ENCODE measurements at places on chromosomes 13 and 19.

DNA sequence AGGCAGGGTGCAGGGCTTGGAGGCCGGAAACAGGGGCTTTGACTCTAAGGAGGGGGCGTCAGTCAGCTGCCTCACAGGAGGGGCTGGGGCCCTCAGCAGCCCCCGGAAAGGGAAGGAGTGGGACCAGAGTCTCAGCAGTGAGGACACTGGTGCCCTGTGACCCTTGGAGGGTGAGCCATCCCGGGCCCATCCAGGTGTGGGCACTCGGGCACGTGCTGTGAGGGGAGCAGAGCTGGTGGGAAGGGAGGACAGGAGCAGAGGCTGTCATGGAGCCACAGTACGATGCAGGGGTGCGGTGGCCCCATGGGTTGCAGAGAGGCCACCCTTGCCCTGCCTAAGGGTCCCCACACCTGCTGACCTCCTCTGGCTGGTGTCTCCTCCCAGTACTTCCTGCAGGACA is 19.1 kb upstream of the ZNF544 start:
- no peak for DNase-seq

GRCh38 chr13:82963226-82964099 is 918.8 kb downstream of the SLITRK1 start:
- DNase-seq: no peak

- no peak for DNase-seq
Measured at GRCh38 chr13:19607523-19608078, 25.9 kb upstream of the MPHOSPH8 start.

DNA sequence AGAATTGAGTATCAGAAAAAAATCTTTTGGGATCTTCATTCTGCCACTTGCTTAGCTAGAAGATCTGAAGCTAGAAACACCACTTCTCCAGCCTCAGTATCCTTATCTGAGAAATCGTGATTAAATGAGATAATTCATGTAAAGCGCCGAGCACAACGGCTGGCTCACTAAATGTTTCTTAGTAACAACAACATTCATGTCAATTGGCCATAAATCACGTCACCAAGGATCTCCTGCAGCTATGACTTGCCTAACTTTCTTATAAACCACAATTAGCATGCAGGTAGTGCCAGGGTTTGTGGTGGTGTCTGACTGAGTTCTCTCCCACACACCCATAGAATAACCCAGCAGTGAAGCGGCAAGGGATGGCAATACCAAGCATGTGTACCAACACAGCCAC is 501.3 kb downstream of the EFNB2 start:
- no peak for DNase-seq

GRCh38 chr13:40637643-40638042 is 28.8 kb downstream of the FOXO1 start:
- no peak for DNase-seq

GRCh38 chr19:913080-913748 is at the start of gene R3HDM4:
TSS of gene R3HDM4 (minus strand) at chr19:913219. CDS start at chr19:913157, 62 bp downstream.
- peak; percentile 82 for DNase-seq

DNA sequence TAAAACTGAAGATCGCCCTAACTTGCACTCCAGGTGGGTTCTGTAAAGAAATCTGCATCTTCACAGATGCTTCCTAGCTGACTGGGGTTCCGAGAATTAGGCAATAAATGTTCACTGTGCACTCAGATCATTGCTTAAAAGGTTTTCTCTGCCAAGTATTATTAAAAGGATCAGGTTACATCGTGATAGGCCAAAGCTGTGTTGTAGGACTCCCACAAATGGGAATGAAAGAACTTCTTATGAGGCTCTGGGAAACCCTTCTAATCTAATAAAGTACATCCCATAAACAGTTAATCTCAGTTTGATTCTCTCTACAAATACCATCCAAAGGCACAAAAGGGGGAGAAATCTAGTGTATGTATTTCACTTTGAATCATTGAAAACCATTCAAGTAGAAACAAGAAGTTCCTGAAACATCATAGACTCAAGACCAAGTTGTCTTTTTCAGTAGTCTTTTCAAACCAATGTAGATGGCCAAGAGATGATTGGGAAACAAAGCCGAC is 7.1 kb upstream of the POU4F1 start:
- DNase-seq: no peak

DNA sequence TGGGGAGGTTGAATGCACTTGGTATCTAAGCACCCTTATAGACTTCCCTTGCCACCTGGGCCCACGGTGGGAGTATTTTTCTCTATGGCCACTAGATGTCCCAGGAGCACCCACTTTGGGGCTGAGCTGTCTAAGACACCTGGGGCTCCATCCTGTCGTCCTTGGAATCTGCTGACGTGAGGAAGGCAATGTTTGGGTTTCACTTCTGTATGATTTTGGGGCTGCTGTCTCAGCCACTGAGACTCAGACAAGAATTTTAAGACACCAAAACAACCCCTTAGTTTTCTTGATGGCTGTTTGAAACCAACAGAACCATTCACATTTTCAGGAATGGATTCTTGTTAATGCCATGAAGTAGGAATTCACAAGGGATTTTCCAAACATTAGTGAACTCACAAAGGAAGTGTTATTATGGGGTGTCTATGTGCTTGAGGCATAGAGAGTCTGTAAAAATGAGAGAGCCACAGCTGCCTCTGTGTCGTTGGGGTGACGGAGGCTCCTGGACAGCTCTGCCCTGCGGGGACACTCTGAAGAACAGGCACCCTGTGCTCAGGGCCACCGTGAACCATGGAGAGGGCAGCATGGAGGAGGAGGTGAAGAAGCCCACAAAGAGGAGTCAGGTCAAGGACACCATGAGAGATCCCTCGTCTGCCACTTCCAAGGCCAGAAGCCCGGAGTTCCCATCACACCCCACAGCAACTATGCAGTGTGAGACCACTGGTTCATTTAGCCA is 106.8 kb upstream of the SPATA13 start:
- DNase-seq: peak; percentile 42

All from BE2C (cell line).